Liver (tissue), 10 donors: ENCODE measurements at places on chromosomes 7 and 10.

DNA sequence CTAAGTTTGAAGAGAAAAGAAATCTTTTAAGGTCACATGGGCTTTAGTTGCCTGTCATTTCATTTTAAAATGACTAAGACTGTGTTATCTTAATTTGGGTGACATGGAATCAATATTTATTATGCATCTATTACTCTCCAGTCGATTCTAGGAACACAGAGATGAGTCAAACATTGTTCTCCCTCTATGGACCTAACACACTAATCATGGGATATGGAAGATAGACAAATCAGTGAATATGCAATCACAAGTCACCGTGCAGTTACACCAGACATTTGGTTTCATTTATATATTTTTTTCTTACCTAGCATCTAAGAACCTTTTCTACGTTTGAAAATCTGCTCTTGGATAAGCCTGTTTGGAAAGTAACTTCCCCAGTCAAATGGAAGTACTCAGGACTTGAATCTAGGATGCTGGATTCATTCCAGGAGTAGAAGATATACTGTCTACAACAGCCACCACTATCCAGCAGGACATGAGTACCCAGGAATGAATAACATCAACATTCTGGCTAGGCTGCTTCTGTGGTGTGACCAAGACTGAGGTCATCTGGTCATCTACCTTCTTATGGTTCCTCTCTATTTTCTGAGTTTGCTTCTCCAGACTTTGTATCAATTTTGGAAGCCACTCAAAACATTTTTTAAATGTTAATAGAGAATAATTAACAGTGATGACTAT is 902.9 kb upstream of the LRRN3 start:
- DNase-seq, result no peak

- no peak for DNase-seq
Observed at GRCh38 chr10:58115218-58116050, 152.3 kb downstream of the IPMK start.

DNA sequence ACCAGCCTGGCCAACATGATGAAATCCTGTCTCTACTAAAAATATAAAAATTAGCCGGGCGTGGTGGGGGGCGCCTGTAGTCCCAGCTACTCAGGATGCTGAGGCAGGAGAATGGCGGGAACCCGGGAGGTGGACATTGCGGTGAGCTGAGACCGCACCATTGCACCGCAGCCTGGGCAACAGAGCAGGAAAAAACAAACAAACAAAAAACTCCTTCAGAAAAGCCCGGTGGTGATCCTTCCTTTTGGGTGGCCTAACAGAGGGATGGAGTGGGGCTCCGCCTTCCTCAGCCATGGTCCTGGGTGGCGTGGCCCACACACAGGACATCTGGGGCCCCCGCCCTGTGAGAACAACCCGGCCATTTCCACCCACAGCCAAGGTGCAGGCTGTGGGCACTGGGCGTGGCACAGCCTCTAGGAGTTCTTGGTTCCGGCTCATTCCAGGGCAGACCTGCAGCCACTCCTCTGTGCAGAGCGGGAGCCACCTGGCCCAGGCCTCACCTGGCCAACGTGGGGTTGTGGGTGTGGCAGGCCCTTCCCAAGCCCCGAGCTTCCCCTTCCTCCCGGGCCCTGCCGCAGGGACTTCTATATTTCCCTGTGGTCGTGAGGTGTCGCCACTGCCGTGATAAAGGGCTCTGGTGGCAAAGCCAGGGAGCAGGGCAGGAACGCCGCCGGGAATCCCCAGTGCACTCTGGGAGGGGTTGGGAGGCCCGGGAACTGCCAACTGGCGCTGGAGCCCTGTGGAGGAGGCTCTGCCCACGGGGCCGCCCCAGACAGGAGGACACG is 37.6 kb downstream of the GET4 start:
- no peak for DNase-seq

- no peak for DNase-seq
Observed at GRCh38 chr7:129343099-129343700, 91.0 kb upstream of the STRIP2 start.

GRCh38 chr7:100173806-100174495 is 3.2 kb downstream of the GPC2 start:
- DNase-seq, result no peak

- no peak for DNase-seq
Observed at GRCh38 chr7:149449897-149450296, 11.0 kb downstream of the ZNF777 start.

- DNase-seq, result no peak
Observed at GRCh38 chr10:108112218-108112617, 947.7 kb upstream of the SORCS1 start.

DNA sequence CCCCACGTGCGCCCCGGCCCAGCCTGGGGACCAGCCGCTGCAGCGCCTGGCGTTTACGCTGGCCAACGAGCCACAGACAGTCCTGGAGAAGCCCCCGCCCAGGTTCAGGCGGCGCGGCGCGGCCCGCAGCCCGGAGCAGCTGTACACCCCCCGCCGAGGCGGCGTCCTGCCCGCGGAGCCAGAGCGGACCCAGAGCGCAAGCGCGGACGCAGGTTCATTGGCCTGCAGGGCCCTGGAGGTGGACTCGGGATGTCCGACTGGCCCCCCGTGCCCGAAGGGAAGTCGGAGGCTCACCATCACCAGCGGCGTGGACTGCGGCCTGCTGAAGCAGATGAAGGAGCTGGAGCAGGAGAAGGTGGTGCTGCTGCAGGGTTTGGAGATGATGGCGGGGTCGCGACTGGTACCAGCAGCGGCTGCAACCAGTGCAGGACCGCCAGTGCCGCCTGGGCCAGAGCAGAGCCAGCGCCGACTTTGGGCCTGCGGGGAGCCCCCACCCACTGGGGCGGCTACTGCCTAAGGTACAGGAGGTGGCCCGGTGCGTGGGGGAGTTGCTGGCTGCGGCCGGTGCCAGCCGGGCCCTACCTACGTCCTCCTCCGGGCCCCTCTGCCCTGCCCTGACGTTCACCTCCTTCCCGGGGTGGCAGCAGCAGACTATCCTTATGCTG is 72.0 kb upstream of the KCTD7 start:
- DNase-seq, result no peak

- DNase-seq, result no peak
Observed at GRCh38 chr10:104293011-104293410, 24.0 kb downstream of the GSTO2 start.
